Activated T-helper 17 cell treated with anti-CD3 and anti-CD28 coated beads, Interleukin-2, amount 50 U/mL, for 72 hours (primary cell): ENCODE measurements at places on chromosomes 5 and 9.

GRCh38 chr5:72377910-72378638, 57.9 kb downstream of the PTCD2 start:
- H3K4me1 ChIP-seq, result no peaks in the 10 kb centered on the region
- ATAC-seq, result no peak
- H3K36me3 ChIP-seq, result no peaks in the 10 kb centered on the region
- H3K27me3 ChIP-seq, result peaks cover 10% of the 10 kb centered on the region

DNA sequence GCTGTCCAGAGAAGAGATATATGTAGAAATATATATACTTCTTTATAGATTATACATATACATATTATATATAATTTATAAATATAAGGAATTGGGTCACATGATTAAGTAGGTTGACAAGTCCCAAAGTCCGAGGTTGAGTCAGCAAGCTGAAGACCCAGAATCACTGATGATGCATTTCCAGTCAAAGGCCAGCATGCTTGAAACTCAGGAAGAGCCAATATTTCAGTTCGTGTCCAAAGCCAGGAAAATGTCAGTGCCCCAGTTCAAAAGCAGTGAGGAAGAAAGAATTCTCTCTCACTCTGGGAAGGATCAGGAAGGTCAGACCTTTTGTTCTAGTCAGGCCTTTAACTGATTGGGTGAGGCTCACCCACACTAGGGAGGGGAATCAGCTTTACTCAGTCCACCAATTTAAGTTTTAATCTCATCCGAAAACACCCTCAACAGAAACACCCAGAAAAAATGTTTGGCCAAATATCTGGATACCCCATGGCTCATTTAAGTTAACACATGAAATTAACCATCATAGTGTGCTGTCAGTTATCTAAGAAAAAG, 42.0 kb upstream of the LVRN start:
- no peak for ATAC-seq
- H3K4me3 ChIP-seq, result no peak overlapping the region
- no peaks in the 10 kb centered on the region for H3K27me3 ChIP-seq
- no peak overlapping the region for H3K27ac ChIP-seq

GRCh38 chr5:77168879-77169244, 41.6 kb upstream of the PDE8B start:
- H3K4me3 ChIP-seq, result no peak overlapping the region
- H3K27me3 ChIP-seq, result peaks cover 4% of the 10 kb centered on the region
- H3K4me1 ChIP-seq, result no peaks in the 10 kb centered on the region
- H3K36me3 ChIP-seq, result no peaks in the 10 kb centered on the region
- no peak overlapping the region for H3K27ac ChIP-seq

- ATAC-seq, result no peak
- no peak overlapping the region for H3K27ac ChIP-seq
- H3K4me3 ChIP-seq, result no peak overlapping the region
- no peaks in the 10 kb centered on the region for H3K27me3 ChIP-seq
- H3K36me3 ChIP-seq, result no peaks in the 10 kb centered on the region
Observed at GRCh38 chr5:179927824-179928223, 20.1 kb upstream of the TBC1D9B start.

GRCh38 chr5:161391016-161391415, 155.5 kb downstream of the GABRB2 start:
- ATAC-seq, result no peak
- H3K27ac ChIP-seq, result no peak overlapping the region
- H3K36me3 ChIP-seq, result no peaks in the 10 kb centered on the region
- H3K4me1 ChIP-seq, result no peaks in the 10 kb centered on the region
- no peaks in the 10 kb centered on the region for H3K27me3 ChIP-seq

DNA sequence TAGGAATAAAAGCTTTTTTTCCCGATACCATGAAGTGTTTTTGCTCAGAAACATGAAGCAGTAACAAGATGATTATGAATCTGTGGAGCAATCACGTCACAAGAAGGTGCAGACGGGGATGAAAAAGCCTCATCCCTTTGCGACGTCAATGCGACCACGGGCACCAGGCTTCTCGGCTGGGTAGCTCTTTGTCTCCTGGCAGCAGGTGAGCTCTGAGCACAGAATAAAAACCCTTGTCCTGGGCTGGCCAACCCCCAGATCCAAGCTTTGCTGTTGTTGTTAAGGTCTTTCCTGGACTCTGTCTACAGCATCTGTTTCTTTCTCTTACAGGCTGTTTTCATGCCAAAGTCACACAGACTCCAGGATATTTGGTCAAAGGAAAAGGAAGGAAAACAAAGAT, 113.8 kb downstream of the ANKRD18B start:
- no peak for ATAC-seq
- no peaks in the 10 kb centered on the region for H3K4me1 ChIP-seq
- no peaks in the 10 kb centered on the region for H3K36me3 ChIP-seq

DNA sequence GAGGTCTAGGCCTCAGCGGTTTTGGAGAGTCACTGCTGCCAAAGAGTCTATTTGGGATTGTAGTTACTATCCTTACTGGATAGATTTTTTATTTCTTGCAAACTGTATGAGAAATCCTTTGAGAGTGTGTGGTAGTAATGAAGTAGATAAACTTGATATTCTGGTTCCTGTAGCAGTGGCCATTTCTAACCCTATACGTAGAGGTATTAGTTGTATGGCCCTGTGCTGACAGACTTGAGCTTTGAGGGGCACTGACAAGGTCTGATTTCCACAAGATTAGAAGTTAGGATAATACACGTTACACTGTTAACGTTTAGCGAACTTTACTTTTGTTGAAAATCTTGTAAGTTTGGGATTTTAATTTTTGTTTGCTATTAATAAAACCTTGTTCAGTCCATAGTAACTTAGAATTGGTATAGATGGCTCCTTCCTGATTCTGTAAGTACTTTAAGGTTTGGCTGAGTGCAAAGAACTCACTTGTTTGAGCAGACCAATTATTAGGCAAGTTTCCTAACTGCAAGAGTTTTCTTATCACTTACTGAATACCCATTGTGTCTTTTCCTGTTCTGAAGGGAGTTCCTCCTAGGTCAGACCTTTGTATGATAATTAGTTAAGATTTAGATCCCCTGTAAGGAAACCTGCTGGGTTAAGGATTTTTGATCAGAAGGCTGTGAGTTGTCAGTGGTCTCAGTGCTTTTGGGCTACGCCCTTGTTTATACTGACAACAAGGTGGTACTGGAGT, 31.4 kb downstream of the GCNT1 start:
- peak overlapping the region; percentile 24 for H3K27ac ChIP-seq
- peaks cover 14% of the 10 kb centered on the region for H3K4me1 ChIP-seq
- H3K27me3 ChIP-seq, result no peaks in the 10 kb centered on the region
- ATAC-seq, result no peak

- no peaks in the 10 kb centered on the region for H3K4me1 ChIP-seq
- ATAC-seq, result no peak
- H3K27me3 ChIP-seq, result no peaks in the 10 kb centered on the region
- no peak overlapping the region for H3K27ac ChIP-seq
- H3K36me3 ChIP-seq, result no peaks in the 10 kb centered on the region
- no peak overlapping the region for H3K4me3 ChIP-seq
Observed at GRCh38 chr5:31761877-31762276, 122.9 kb downstream of the PDZD2 start.

DNA sequence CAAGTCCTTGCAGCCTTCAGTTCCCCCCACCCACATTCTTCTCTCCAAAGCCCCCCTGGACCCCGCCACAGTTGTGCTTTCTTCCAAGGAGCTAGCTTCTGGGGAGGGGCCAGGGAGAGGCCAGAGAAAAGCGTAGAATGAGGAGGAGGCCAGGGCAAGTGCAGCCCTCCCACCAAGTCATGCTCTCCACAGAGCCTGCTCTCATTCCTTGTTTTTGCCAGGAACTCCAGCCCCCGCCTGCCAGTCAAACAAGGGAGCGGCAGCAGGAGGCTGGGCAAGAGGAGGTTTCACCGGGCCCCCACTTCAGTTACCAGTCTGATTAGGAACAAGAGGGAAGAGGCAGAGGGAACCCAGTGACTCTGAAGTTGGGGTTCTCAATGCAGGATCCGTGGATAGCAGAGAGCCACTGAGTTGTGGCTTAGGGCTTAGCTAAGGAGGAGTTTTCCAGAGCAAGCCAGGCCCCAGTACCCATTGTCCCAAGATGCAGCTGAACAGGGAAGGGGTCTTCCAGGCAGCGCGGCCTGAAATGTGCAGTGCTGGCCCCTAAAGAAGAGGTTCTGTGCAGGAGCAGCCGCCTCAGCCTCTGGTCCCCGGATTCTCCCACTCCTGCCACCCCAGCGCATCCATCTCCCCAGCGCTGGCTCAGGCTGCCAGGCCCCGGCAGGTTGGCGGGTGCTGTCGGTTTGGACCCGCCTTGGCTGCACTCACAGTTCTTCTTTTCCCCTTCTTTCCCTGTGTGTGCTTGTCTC, 120.6 kb downstream of the DAB2IP start:
- no peaks in the 10 kb centered on the region for H3K4me1 ChIP-seq
- no peaks in the 10 kb centered on the region for H3K36me3 ChIP-seq
- H3K27me3 ChIP-seq, result peaks cover 7% of the 10 kb centered on the region
- no peak for ATAC-seq

DNA sequence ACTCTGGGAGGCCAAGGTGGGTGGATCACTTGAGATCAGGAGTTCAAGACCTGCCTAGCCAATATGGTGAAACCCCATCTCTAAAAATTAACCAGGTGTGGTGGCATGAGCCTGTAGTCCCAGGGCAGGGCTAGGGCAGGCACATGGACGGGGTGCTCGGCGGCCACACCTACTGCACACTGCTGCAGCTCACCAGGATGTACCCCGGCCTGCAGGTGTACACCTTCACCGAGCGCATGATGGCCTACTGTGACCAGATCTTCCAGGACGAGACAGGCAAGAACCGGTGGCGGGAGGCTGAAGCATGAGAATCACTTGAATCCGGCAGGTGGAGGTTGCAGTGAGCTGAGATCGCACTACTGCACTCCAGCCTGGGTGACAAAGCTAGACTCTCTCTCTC, 3.2 kb downstream of the ST6GALNAC4 start:
- H3K27ac ChIP-seq, result no peak overlapping the region
- H3K4me1 ChIP-seq, result peaks cover 11% of the 10 kb centered on the region
- H3K27me3 ChIP-seq, result no peaks in the 10 kb centered on the region
- ATAC-seq, result no peak
- H3K36me3 ChIP-seq, result peaks cover 27% of the 10 kb centered on the region
- H3K4me3 ChIP-seq, result no peak overlapping the region

DNA sequence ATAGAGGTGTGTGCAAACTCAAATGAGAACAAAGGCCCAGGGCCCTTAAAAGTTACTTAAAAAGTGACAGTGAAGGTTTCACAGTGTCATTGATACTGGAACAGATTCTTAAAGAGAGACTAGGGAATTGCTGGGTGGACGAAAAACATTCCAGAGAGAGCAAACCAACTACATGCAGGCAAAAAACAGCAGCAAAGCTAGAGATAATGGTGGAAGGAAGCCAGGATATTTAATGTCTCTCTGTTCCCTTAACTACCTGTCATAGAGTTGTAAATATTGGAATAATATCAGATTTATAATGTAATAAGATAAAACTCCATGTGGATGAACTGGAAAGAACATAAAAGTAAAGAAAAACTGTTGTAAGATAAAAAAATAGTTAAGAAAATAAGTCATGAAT, 508.6 kb downstream of the TAF11L14 start:
- no peaks in the 10 kb centered on the region for H3K4me1 ChIP-seq
- ATAC-seq, result no peak
- H3K27ac ChIP-seq, result no peak overlapping the region
- no peaks in the 10 kb centered on the region for H3K27me3 ChIP-seq
- no peak overlapping the region for H3K4me3 ChIP-seq
- H3K36me3 ChIP-seq, result no peaks in the 10 kb centered on the region

GRCh38 chr5:112907166-112907631, 14.8 kb downstream of the REEP5 start:
- H3K27ac ChIP-seq, result peak overlapping the region; percentile 23
- peaks cover 20% of the 10 kb centered on the region for H3K4me1 ChIP-seq
- ATAC-seq, result no peak
- no peak overlapping the region for H3K4me3 ChIP-seq
- H3K36me3 ChIP-seq, result peaks cover 80% of the 10 kb centered on the region
- no peaks in the 10 kb centered on the region for H3K27me3 ChIP-seq

- peaks cover 6% of the 10 kb centered on the region for H3K4me1 ChIP-seq
- H3K36me3 ChIP-seq, result no peaks in the 10 kb centered on the region
- H3K4me3 ChIP-seq, result no peak overlapping the region
- H3K27me3 ChIP-seq, result no peaks in the 10 kb centered on the region
Observed at GRCh38 chr5:139178589-139178917, 19.6 kb downstream of the SIL1 start.

- no peaks in the 10 kb centered on the region for H3K27me3 ChIP-seq
- ATAC-seq, result no peak
- no peaks in the 10 kb centered on the region for H3K36me3 ChIP-seq
- H3K4me1 ChIP-seq, result peaks cover 6% of the 10 kb centered on the region
- no peak overlapping the region for H3K27ac ChIP-seq
Observed at GRCh38 chr9:93207326-93207814, 23.4 kb downstream of the WNK2 start.

GRCh38 chr5:92907938-92908606, 672.9 kb downstream of the NR2F1-AS1 start:
- H3K27ac ChIP-seq, result no peak overlapping the region
- H3K4me3 ChIP-seq, result no peak overlapping the region
- H3K27me3 ChIP-seq, result no peaks in the 10 kb centered on the region
- no peak for ATAC-seq

- H3K27ac ChIP-seq, result no peak overlapping the region
- no peak for ATAC-seq
- H3K4me1 ChIP-seq, result peaks cover 11% of the 10 kb centered on the region
- no peak overlapping the region for H3K4me3 ChIP-seq
- no peaks in the 10 kb centered on the region for H3K36me3 ChIP-seq
- H3K27me3 ChIP-seq, result peaks cover 5% of the 10 kb centered on the region
Observed at GRCh38 chr9:21590058-21590996, 108.2 kb upstream of the IFNE start.

DNA sequence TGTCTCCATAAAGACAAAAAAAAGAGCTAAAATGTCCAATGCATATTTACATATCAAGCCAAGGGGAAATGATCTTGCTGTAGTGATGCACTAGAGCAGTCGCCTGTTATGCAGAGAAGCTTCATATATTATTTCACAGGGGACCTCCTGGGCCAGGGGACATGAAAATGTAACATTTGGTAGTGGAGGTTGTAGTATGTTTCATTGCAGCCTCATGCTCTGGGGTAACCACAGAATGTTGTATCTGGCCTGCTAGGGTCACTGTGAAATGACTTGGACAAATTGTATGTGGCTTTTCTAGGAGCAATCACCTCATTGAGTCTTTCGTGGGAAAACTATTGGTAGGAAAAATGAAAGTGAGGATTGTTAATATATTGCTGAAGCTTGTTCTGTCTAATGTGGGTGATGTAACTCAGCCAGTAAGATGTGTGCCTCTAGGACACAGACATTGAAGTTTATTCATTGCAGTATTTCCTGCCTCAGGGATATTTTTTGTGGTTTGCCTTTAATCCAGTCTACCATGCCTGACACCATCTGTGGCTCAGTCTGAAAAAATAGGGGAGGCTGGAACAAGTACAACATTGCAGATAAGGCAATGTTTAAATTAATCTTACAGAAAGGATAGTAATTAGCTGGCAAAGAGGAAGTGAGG, 430.8 kb upstream of the TNC start:
- no peak overlapping the region for H3K4me3 ChIP-seq
- peaks cover 17% of the 10 kb centered on the region for H3K27me3 ChIP-seq
- no peak overlapping the region for H3K27ac ChIP-seq

- no peaks in the 10 kb centered on the region for H3K27me3 ChIP-seq
- H3K4me1 ChIP-seq, result peaks cover 4% of the 10 kb centered on the region
- peak overlapping the region; percentile 80 for H3K4me3 ChIP-seq
- no peak for ATAC-seq
Observed at GRCh38 chr9:93574900-93575795, 1.2 kb upstream of the PHF2 start.

GRCh38 chr5:173963867-173964441, 25.0 kb upstream of the C5orf47 start:
- peaks cover 8% of the 10 kb centered on the region for H3K36me3 ChIP-seq
- no peaks in the 10 kb centered on the region for H3K4me1 ChIP-seq
- H3K4me3 ChIP-seq, result no peak overlapping the region
- no peak overlapping the region for H3K27ac ChIP-seq
- no peaks in the 10 kb centered on the region for H3K27me3 ChIP-seq
